Hepatocyte (in vitro differentiated cells): ENCODE measurements at places on chromosomes 11 and 22. TPM values are rescaled to one million over a fixed set of nuclear protein-coding genes. Genes with fewer than 3 reads are reported as not detected.

Gene CARD18
- total RNA-seq, result not detected in 2 replicates

Gene SCARF2
- 14.6 and 19.3 TPM in 2 replicates for total RNA-seq

Gene SMIM35
- total RNA-seq, result 0.03 TPM in 1 of 2 replicates, not detected in the other

Gene CBY1
- 19.7 and 20.5 TPM in 2 replicates for total RNA-seq

Gene GAS2L1
- total RNA-seq, result 10.4 and 11.7 TPM in 2 replicates

GRCh38 chr11:95137299-95137698 is 47.7 kb downstream of the ENDOD1 start:
- DNase-seq, result no peak
- H3K27me3 ChIP-seq, result no peaks in the 10 kb centered on the region
- H3K4me1 ChIP-seq, result no peaks in the 10 kb centered on the region
- no peak overlapping the region for H3K4me3 ChIP-seq

GRCh38 chr11:114442536-114442935 is 3.3 kb downstream of the REXO2 start:
- no peak overlapping the region for H3K27ac ChIP-seq
- DNase-seq, result no peak
- H3K36me3 ChIP-seq, result no peaks in the 10 kb centered on the region

GRCh38 chr11:69642913-69643632 is 2.1 kb downstream of the CCND1 start:
- no peaks in the 10 kb centered on the region for H3K36me3 ChIP-seq
- peaks cover 41% of the 10 kb centered on the region for H3K4me1 ChIP-seq
- no peaks in the 10 kb centered on the region for H3K27me3 ChIP-seq
- H3K27ac ChIP-seq, result peak overlapping the region; percentile 94
- peak overlapping the region; percentile 85 for H3K4me3 ChIP-seq
- DNase-seq, result peak; percentile 92

DNA sequence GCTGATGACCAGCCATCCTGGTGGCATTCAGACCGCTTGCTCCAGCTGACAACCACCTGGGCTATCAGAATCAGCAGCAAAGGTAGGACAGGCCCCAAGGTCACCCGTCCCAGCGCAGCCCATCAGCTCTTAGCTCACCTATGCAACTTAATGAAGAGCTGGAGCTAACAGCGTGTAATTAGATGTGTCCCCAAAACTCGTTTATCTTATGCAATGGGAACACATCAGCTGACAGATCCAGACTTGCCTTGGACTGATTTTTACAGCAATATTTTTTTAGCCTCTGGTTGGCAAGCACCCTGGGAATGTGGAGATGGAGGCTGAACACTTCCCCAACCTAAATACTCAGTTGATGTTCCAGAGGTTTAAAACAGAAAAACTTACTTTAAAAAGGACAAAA is 76.0 kb downstream of the PACSIN2 start:
- H3K4me3 ChIP-seq, result no peak overlapping the region
- no peak for DNase-seq
- H3K4me1 ChIP-seq, result peaks cover 46% of the 10 kb centered on the region
- no peaks in the 10 kb centered on the region for H3K27me3 ChIP-seq
- H3K36me3 ChIP-seq, result no peaks in the 10 kb centered on the region
- peak overlapping the region; percentile 88 for H3K27ac ChIP-seq
